ENCODE measurements at places on chromosomes 12 and 14.

- no peak for DNase-seq
These were observed 158.5 kb downstream of the KLRB1 start for GRCh38 chr12:9449181-9449580.

GRCh38 chr12:46920499-46920898, 94.7 kb upstream of the SLC38A4 start:
- no peak for DNase-seq

DNA sequence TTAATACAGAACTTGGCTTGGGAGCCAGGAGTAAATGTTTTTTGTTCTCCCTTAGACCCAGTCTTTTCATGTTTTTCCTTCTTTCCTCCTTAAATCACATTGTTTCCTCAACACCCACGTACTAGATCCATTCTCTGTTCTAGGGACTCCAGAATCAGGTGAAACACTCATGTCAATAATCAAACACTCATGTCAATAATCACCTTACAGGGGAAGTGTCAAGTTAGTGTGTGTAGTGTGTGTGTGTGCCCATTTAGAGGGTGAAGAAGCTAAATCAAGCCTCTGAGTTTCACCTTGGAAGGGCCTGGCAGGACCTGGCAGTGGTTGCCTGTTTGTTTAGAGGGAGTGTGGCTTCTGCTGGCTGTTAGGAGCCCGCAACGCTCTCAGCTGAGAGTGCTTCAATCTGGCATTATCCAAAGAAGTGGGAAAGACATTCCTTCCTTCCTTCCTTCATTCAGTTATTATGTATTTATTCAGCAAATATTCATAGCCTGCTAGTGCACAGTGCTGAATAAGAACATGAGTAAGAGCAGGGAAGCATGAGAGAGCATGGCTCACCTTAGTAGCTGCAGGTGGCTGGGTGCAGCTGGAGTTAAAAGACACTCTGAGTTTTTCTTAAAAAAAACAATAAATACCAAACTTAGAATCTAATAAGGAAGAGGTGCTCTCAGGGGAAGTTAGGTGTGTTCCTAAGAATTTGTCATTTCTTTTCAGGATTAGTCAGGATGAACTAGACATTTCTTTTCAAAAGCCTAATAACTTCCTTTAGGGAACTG, 17.6 kb upstream of the EID3 start:
- peak; percentile 30 for DNase-seq

DNA sequence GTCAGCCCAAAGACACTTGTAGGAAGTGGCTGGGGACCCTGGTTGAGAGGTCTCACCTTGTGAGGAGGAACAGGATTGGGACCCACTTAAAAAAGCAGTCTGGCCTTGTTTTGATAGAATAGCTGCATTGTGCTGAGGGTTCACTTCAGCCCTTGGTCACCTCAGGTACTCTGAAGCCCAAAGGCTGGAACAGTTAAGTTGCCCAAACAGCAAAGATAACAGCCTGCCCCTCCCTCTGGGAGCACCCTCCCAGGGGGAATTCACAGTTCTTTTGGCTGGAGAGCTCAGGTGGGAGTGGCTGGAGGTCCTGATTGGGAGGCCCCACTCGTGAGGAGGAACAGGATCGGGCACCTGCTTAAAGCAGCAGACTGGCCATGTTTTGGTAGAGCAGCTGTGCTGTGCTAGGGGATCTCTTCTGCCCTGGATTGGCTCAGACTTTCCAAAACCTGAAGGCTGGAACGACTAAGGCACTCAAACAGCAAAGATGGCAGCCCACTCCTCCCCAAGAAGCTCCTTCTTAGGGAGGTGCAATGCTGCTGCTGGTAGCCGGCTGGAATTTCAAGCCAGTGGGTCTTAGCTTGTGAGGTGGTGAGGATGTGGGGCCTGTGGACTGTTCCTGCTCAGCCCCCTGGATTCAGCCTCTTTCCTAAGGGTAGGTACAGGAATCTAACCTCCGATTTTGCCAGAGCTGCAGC, 143.8 kb upstream of the SLC38A2 start:
- no peak for DNase-seq

- no peak for DNase-seq
These were observed 50.7 kb upstream of the DLK1 start for GRCh38 chr14:100675699-100676684.

- no peak for DNase-seq
These were observed 26.9 kb downstream of the BATF start for GRCh38 chr14:75549169-75549568.

- DNase-seq: no peak
These were observed 889 bp upstream of the IFT43 start for GRCh38 chr14:75984674-75985073.

DNA sequence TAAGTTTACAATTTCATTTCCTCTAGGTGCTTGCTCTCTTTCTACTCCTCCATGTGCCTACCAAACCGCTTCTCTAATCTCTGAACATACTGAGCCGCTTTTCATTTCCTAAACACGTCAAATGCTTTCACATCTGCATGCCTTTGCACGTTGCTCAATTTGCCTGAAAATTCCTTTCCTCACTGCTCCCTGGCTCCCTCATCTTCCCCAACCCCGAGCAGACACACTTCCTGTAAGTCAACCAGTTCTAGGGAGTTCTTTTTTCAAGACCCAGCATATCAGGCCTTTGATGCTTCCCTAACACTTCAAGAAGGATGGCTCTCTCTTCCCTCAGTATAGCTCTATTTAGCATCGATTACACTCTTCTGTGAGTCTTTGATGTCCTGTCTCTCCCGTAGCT, 50.3 kb downstream of the LMO3 start:
- DNase-seq: no peak

DNA sequence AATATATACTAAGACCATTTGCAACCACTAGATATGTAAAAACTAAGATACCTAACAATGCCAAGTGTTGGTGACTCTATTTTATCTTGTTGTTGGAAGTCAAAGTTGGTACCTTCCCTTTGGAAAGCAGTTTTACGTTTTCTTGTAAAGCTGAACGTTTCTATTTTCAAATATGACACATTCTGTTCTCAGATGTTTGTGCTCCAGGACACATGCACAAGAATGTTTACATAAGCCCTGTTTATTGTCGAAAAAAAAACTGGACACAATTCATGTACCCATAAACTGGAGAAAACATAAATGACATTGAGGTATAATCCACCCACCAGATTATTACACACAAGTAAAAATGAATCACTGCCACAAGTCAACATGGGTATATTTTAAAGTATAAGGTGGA, 967.4 kb downstream of the BCL11B start:
- no peak for DNase-seq

DNA sequence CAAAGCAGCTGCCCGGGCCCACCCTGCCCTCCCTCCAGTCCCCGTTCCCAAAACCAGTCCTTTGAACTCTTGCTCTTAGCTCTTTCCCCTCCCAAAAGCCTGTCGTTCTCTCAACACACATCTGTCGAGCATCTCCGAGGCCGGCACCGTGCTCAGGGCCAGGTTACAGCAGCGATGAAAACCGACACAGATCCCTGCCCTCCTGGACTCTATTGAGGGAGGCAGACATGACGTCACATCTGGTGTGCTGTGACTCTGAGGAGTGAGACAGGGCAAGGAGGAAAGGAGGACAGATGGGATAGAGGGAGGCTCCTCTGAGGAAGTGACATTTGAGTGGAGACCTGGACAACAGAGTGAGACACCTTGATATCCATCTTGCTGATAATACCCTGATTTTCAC, 34.6 kb upstream of the PWP1 start:
- DNase-seq: no peak

GRCh38 chr14:68876976-68877375, 84.1 kb upstream of the ZFP36L1 start:
- DNase-seq: no peak

Data from NCI-H187 treated with DMSO at 0.1 percent for 48 hours (cell line).